ENCODE measurements at places on chromosomes 5 and 9.

DNA sequence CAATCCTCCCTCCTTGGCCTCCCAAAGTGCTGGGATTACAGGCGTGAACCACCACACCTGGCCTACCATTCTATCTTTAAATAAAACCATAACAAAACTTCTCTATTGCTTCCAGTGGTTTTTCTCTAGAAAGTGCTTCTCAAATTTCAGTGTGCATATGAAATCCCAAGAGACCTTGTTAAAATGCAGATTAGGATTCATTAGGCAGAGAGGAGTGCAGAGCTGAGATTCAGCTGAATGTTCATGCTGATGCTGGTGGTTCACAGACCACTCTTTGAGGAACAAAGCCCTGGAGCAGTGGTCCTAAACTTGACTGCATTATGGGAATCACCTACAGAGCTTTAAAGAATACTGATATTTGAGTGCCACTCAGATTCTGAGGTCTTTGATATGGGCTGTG is 28.2 kb downstream of the CARD6 start:
- no peak for DNase-seq

GRCh38 chr9:21668516-21668915 is 133.9 kb upstream of the MTAP start:
- no peak for DNase-seq

GRCh38 chr5:115636008-115636407 is 10.2 kb upstream of the TMED7 start:
- DNase-seq = no peak

GRCh38 chr5:101997235-101997634 is 298.8 kb downstream of the SLCO4C1 start:
- no peak for DNase-seq

DNA sequence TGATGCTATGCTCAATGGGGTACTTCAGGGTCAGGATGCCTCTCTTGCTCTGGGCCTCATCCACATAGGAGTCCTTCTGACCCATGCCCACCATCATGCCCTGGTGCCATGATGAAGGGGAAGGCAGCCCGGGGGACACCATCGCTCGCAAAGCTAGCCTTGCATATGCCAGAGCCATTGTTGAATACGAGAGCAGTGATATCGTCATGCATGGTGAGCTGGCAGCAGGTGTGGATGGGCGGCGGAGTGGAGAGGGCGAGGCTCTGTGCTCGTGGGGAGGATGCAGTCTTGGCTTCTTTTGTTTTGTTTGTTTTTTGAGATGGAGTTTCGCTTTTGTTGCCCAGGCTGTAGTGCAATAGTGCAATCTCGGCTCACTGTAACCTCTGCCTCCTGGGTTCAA is 17.2 kb upstream of the SPZ1 start:
- DNase-seq = no peak

GRCh38 chr9:95193067-95193466 is 124.4 kb downstream of the FANCC start:
- DNase-seq = no peak
